ENCODE measurements at places on chromosomes 2 and 18.

- no peak for DNase-seq
Measured at GRCh38 chr2:149575277-149575676, 12.3 kb downstream of the MMADHC start.

DNA sequence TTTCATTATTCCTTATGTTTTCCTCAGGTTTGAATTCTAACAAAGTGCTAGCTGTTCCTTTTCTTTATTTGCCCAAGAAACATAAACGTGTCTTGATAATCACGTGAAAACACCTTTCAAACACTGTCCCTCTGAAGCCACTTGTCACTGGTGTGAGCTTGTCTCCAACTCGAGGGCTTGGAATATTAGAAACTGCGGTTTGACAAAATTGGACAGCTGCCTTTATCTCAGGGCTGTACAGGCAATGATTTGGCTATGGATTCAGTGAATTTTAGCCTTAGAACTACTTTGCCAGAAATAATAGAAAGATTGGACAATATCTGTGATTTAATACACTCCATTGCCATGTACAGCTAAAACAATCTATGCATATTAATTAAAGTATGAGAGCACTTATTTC, 763.0 kb upstream of the ACVR2A start:
- DNase-seq, result no peak

DNA sequence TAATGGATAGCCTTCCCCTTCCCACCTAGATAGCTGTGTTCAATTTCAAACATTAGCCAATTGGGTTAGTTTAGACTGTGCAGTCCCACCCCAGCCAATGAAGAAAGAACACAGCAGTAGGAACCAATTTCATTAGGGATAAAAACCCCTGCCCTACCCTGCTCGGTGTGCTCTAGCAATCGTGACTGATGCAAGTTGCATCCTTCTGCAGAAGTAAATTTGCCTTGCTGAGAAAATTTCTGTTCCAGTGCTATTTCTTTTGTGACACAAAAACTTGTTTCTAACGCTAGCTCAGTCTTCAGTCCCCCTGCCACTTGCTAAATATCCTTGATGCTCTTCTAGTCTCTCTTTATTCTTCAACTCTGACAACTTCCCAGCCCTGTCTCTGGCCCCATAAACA, 15.2 kb upstream of the SAP130 start:
- DNase-seq, result no peak

DNA sequence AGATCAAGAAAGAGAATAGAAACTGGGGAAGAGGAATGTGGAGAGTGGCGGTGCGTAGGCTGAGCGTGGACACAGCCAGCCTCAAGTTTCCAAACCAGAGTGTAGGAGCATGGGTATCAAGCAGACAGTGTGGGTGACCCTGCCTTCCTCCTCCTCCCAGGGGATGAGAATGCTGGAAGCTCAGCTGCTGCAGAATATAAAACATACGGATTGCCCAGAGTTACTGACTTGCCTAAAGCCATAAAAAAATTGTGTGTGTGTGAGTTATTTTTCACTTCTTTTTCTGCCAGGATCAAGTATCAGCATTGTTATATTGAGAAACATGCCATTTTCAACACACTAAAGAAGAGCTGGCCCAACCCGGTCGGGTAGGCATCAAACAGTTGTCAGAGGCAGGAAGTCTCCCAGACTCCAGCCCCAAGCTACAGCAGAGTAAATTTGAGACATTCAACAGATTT, 333.3 kb upstream of the ACVR2A start:
- DNase-seq, result no peak

- DNase-seq, result peak; percentile 89
Measured at GRCh38 chr2:218229239-218229638, 12.2 kb downstream of the ARPC2 start.
